Nasal cavity respiratory epithelium epithelial cell of viscerocranial mucosa (primary cell): ENCODE measurements at places on chromosomes 2 and 18. TPM values are rescaled to one million over a fixed set of nuclear protein-coding genes. Genes with fewer than 3 reads are reported as not detected.

Gene ACVR1C
- total RNA-seq: 0.34 and 0.50 TPM in 2 replicates

Gene MC2R
- not detected in 2 replicates for total RNA-seq

Gene RAB17
- total RNA-seq: 0.34 and 1.5 TPM in 2 replicates

Gene DSG1
- 0.07 and 4.4 TPM in 2 replicates for total RNA-seq

Gene SNX17
- total RNA-seq: 79.7 and 108 TPM in 2 replicates

Gene SRD5A2
- total RNA-seq: under 0.01 and 0.07 TPM in 2 replicates

Gene MLPH
- 1.4 and 12.1 TPM in 2 replicates for total RNA-seq

Gene IL36B
- under 0.01 TPM in 1 of 2 replicates, not detected in the other for total RNA-seq

Gene G6PC2
- not detected in 2 replicates for total RNA-seq

Gene DOCK10
- total RNA-seq: under 0.01 and 0.14 TPM in 2 replicates

Gene SGO2
- total RNA-seq: 0.68 and 1.3 TPM in 2 replicates

Gene LRATD1
- total RNA-seq: 25.7 and 27.0 TPM in 2 replicates

Gene GAD1
- 0.34 and 2.2 TPM in 2 replicates for total RNA-seq

Gene ABCA12
- total RNA-seq: 26.7 and 27.8 TPM in 2 replicates

Gene GPR45
- not detected in 2 replicates for total RNA-seq

Gene MTCL1
- 17.8 and 37.7 TPM in 2 replicates for total RNA-seq

Gene DSEL
- total RNA-seq: 3.5 and 3.8 TPM in 2 replicates

Gene CERKL
- total RNA-seq: 0.36 TPM in 1 of 2 replicates, not detected in the other

Gene MARS2
- 15.0 and 18.4 TPM in 2 replicates for total RNA-seq

Gene PCARE
- total RNA-seq: under 0.01 TPM in 1 of 2 replicates, not detected in the other

Gene RBMS1
- 31.4 and 67.2 TPM in 2 replicates for total RNA-seq

Gene ARHGEF33
- total RNA-seq: under 0.01 and 0.21 TPM in 2 replicates
